Right renal cortex interstitium (tissue), 3 donors: ENCODE measurements at places on chromosomes 3 and 15.

GRCh38 chr3:20698896-20699295 lies 512.9 kb upstream of the SGO1 start:
- DNase-seq = no peak

GRCh38 chr15:80967451-80967850 lies 22.2 kb downstream of the MESD start:
- no peak for DNase-seq

- DNase-seq = peak; percentile 18
These were observed 136.8 kb upstream of the ACP3 start for GRCh38 chr3:132180337-132180791.

- DNase-seq = no peak
These were observed 66.1 kb upstream of the MYZAP start for GRCh38 chr15:57525581-57525980.

- no peak for DNase-seq
These were observed 5.8 kb downstream of the SQOR start for GRCh38 chr15:45640616-45641015.

GRCh38 chr15:75153087-75153486 lies 48.6 kb upstream of the C15orf39 start:
- no peak for DNase-seq

DNA sequence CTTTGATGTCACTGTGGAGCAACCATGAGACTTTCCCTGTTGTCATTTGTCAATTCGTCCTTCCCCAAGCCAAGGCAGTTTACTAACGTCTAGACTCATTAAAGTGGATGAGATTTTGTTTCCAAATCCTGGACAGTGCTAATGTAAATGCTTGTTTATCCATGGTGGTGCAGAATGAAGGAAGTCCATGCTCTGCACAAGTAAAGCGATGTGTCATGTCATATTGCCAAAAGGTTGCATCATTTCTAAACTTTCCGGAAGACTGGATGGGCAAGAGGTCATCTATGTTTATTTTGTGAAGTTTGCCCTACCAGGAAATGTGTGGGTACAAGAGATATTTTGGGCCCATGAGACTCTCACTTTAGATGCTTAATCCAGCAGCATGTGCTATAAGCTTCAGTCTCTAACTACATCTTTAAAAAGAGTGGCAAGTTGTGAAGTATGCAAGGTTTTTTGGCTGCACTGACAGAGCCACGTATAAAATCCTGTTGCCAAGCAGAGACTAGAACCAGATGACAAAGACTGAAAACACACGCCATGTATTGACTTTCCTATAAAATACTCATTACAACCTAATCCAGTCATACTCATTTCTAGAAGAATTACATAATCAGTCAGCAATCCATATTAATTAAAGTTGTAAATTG lies 72.1 kb upstream of the FNDC3B start:
- no peak for DNase-seq

GRCh38 chr3:152258448-152259393 lies 10.0 kb upstream of the MBNL1 start:
- DNase-seq = no peak

DNA sequence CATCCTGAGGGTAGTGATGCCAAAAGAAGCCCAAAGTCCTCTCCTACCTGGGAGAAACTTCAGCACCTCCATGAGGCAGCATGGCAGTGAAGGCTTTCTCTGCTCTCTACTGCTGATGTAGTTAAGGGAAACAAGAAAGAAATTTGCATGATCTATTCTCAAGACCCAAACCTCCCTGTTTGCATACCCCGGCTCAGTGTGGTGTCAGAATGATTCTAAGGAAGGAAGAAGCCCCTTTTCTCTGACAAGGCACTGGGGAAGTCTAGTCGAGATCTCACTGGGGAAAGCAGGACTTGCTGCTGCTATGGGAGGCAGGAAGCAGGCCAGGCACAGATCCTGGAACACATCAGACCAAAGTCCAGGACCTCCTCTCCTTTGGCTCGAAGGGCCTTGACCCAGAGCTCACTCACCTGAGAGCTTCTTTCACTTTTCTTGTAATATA lies 89.4 kb upstream of the ICE2 start:
- no peak for DNase-seq

DNA sequence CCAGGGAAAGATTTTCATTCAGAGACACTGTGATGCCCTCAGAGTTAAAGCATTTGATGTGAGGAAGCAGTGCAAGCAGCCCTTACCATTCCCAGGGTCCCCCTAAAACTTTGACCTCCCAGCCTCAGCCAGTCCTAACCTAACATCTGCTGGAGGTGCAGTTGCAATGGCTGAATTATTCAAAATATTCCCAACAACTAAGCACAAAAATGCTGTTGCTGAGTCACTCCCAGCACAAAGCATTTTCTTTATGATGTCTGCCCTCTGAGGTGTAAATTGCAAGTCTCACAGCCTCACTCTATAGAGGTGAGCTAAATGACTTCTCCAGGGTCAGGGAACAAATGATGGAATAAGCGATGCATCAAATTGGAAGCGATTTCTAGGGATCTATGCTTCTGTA lies 6.4 kb upstream of the REC114 start:
- DNase-seq = no peak

DNA sequence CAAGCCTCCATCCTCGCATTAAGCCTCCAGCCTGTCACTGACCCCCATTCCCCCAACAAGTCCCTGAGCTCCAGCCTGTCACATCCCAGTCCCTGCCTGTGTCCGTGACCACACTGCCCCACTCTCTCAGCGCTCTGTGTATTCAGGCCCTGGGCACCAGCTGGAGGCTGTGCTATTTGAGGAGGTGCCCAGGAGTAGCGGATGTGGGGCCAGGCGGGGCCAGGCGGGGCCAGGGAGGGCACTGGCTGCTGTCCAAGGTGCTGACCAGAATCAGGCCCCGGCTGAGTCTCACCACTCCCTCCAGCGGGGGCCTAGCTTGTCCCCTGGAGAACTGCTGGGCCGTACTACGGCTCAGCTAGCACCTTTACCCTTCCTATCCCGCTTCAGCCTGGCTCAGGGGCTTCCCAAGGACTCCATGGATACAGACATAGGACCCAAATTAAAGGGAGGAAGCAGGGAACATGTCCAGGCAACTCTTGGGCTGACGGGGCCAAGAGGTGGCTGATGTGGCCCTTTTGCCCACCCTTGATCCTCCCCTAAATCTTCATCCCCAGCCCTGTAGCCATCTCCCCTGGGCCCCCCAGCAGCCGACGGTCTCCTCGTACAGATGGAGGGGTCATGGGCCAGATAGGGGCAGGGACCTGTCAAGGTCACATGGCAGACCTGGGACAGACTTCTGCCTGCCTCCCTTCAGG lies 1.1 kb downstream of the HHATL start:
- DNase-seq = peak; percentile 63

GRCh38 chr3:185807445-185808068 lies 17.3 kb downstream of the IGF2BP2 start:
- no peak for DNase-seq

GRCh38 chr3:51379301-51379700 lies 5.8 kb upstream of the MANF start:
- no peak for DNase-seq

DNA sequence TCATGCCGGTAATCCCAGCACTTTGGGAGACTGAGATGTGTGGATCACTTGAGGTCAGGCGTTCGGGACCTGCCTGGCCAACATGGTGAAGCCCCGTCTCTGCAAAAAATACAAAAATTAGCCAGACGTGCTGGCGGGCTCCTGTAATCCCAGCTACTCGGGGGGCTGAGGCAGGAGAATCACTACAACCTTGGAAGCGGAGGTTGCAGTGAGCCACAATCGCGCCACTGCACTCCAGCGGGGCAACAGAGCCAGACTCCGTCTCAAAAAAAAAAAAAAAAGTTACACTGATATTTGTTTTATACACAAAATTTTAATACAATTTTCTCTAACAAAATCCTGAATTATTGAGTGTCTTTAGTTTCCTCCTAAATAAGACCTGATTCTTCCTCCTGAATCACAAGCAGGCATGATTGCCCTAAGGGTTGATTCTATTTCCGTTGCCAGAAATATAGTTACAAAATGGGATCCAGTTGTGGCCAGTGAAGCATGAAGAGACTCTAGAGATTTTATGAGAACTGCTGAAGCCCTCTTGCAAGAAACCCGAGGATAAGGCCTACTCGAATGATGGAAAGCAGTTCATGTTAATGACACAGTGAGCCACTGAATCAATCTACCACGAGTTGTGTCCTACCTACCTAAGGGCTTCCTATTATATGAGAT lies 9.6 kb upstream of the SMARCC1 start:
- no peak for DNase-seq

DNA sequence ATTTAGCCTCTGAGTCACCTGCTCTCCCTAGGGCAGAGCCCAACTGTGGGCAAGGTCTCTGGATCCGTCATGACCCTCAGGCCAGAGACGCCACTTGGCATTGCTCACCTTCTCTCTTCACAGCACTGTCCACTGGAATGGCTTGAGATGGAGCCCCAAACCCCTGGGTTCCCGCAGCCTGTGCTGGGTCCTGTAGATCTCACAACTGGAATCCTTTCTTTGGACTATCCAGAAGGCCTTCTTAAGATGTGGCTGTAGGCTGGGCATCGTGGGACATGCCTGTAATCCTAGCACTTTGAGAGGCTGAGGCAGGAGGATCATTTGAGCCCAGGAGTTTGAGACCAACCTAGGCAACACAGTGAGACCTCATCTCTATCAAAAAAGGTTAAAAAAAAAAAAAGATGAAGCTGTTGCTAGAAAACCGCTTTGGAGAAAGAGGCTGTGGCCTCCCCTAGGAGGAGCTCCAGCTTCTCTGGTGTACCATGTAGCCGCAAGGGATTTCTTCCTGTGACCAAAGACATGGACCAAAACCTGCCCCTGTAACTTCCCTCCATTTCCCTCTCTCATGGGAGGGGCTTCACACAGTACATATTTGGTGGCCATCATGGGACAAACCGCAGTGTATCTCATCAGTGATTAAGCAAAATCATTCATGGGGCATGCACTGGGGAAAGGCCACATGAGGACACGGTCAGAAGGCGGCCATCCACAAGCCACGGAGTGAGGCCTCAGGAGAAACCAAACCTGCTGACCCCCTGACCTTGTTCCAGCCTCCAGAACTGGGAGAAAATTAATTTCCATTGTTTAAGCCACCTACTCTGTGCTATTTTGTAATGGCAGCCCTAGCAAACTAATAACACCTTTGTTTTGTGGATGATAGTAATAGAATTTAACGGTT lies 23.3 kb upstream of the BUB1B start:
- DNase-seq = no peak

GRCh38 chr15:100879464-100880138 lies at the start of gene ALDH1A3:
TSS of gene ALDH1A3 (plus strand) at chr15:100879831. CDS start at chr15:100879908, 77 bp downstream.
- DNase-seq = no peak

GRCh38 chr3:133256787-133257483 lies 142.9 kb upstream of the BFSP2 start:
- no peak for DNase-seq

GRCh38 chr3:72421126-72421525 lies 427.1 kb downstream of the SHQ1 start:
- DNase-seq = no peak

DNA sequence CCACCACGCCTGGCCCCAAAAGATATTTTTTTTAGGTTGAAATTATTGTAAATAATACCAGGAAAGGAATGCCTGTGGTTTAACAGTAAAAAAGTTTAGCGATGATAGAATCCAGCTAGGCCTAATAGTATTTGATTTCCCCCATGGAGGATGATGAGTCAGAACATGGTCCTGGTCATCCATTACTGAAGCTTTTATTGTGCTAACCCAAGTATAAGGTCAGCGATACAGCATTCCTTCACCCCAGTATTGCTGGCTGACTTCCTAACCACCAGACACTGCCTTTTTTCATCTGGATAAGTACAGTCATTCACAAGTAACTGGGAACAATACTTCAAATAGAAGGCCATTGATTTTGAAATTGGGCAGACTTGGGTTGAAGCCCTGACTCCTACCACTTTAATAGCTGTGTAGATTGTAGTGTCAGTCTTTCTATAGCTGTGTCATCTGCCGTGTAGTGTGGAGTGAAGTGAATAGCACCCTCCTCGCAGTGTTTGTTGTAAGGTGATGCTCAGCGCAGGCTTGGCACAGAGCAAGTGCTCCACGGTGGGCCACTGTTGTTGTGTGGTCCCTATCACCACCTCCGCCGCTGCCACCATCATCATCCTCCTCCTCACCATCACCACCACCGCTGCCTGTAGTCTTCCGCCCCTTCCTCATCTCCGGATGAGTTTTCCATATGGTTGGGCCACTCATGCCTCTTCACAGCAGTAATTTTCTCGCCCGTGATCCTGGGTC lies 436.0 kb upstream of the TPM1 start:
- no peak for DNase-seq

GRCh38 chr3:10404377-10404776 lies 83.5 kb upstream of the SEC13 start:
- no peak for DNase-seq

GRCh38 chr3:49199239-49199899 lies 28.0 kb downstream of the KLHDC8B start:
- DNase-seq = peak; percentile 52

- DNase-seq = no peak
These were observed 179.1 kb downstream of the THSD4 start for GRCh38 chr15:71294251-71294910.
